ENCODE measurements at places on chromosomes 1 and 21.

- DNase-seq = no peak
These were observed 14.5 kb downstream of the CFAP74 start for GRCh38 chr1:1989102-1989542.

DNA sequence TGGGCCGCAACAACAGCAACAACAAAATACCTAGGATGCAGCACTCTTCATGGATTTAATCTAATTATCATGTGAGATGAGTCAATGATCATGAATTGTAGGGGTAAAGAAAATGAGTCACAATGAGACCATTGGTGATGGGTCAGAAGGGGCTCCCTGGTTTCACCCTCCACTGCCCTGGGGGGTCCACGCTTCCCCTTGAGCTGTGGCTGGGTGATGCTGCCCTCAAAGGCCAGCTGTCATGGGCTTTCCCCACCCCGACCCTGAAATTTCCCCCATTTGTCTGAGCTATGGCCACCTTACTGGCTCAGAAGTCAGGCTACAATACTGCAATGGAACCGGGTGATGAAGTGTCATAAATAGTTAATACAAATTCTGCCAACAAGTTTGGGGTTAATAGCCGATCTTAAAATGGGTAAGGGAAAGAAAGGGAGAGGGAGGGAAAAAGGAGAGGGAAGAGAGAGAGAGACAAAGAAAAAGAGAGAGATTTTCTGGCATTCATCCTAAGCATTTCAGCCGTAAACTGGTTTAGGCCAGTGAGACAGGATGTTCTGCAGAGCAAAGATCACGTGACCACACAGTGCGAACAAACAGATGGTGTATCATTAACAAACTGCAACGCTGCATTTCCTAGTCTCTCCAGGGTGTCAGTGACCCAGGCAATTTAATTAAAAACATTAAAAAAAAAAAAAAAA, 143.4 kb upstream of the ERRFI1 start:
- no peak for DNase-seq

DNA sequence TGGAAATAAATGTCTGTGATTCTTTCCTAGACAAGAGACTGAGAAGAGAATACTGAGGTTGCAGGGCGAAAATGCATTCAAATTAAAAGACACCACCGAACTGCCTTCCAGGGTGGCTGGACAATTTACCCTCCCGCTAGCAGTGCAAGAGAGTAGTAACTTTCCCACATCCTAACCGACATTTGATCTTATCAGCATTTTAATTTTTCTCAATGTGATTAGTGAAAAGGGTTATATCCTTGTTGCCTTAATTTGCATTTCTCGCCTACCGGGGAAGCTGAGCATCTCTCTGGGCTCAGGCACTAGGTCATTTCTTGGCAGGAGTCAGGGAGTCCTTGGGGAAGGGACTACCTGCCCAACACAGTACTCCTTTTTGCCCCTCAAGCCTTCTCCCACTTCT, 2.8 kb downstream of the TNFRSF8 start:
- no peak for DNase-seq

DNA sequence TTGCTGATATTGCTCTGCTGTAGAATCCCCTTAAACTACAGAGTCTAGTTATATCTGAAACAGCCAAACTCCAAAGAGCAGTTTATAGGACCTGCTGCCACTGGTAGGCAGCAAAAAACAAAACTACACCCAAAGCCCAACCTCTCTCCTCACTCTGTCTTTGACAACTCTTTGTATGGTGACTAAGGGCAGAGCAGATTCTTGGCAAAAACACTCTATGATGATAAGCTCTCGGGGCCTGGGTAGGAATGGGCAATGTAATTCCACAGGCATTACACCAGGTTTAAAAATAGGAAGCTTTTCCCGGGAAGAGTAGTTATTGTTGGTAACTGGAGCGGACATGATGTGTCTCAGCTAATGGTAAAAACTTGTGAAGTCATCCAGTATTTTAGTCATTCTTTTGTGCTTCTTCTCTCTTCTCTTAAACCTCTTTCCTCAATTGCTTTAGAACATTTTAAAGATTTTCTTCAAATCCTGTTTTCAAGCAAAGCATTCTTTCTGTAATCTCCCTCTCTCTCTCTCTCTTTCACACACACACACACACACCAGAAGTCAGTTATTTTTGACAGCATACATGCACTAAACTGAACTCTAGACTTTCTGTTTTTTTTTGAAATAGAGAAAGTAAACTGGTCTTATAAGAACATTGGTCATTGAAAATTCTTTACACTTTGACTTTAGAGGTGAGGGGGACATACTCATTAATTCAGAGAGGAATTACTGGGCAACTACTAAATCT, 193.5 kb downstream of the PAPPA2 start:
- no peak for DNase-seq

DNA sequence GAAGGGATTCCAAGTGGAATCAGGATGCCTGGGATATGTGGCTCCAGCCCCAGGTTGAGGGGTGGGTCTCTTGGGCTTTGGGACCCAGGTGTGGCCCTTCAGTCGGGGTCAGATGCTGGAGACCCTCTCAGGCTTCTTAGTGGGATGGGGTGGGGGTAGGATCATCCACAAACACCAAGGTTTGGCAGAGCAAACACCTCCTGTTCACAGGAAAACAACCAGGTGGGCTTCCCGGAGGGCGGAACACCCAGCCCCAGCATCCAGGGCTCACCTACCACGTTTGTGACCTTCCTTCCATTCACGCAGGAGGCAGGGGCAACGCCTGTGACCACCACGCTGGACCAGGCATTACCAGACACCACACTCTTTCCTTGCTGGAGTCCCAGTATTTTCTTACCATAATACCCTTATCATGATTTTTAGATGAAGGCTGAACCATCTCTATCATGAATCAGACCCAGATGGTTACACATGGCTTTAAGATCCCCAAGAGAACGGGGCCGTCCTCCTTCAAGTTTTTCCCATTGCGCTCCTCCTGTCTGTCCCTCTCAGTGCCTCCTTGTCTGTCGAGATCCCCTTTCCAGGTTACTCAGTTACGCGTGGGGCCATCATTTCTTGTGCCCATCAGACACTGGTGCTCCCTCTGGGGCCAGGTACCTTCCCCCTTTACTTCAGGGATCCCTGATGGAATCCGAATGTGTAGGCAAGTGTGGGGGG, 428.2 kb downstream of the NPHP4 start:
- DNase-seq = peak; percentile 74

- no peak for DNase-seq
These were observed 25.7 kb upstream of the KCNK1 start for GRCh38 chr1:233587958-233588799.

DNA sequence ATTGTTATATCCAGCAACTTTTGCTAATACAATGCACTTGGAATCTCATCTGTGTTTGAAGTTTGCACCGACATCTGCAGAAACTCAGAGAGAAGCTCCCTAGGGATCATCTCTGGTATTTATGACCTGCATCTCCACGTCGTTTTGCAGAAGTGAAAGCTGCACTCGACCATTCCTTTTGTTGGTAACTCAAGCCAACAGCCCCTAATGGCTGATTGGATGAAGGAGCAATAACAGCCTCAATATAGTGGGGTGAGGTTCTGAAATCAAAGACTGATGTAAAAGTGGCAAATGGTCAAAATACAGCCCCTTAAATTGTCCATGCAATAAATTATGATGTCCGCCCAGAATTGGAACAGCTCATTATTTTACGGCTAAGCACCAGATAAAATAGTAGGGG, 344.2 kb upstream of the KAZN start:
- DNase-seq = no peak

DNA sequence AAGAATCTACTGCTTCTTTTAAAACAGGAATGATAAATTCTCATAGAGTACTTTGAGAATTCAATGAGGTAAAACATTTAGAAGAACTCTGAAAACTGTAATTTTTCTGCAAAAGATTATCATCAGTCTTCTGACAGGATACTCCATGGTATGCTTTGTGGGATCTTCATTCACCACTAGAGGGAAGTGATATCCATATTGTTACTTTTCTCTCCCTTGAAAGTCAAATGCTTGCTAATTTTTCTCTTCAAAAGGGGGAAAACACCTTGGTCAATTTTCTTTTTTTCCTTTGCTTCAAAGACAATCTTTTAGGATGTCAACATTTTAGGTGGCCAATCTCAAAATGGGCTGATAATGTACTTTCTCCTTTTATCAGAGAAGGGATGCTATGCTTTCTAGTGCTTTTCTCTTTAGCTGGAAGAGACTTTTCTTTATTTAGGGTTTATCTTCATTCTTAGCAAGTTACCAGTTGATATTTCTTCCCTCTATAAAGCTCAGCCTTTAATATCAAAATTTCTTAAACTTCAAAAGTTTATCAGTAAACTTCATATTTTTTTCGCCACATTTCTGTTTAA, 95.5 kb downstream of the NEGR1 start:
- no peak for DNase-seq

- no peak for DNase-seq
These were observed 112.3 kb upstream of the GADD45A start for GRCh38 chr1:67572594-67573221.

GRCh38 chr1:183214021-183214970, 28.2 kb downstream of the LAMC2 start:
- DNase-seq = no peak

DNA sequence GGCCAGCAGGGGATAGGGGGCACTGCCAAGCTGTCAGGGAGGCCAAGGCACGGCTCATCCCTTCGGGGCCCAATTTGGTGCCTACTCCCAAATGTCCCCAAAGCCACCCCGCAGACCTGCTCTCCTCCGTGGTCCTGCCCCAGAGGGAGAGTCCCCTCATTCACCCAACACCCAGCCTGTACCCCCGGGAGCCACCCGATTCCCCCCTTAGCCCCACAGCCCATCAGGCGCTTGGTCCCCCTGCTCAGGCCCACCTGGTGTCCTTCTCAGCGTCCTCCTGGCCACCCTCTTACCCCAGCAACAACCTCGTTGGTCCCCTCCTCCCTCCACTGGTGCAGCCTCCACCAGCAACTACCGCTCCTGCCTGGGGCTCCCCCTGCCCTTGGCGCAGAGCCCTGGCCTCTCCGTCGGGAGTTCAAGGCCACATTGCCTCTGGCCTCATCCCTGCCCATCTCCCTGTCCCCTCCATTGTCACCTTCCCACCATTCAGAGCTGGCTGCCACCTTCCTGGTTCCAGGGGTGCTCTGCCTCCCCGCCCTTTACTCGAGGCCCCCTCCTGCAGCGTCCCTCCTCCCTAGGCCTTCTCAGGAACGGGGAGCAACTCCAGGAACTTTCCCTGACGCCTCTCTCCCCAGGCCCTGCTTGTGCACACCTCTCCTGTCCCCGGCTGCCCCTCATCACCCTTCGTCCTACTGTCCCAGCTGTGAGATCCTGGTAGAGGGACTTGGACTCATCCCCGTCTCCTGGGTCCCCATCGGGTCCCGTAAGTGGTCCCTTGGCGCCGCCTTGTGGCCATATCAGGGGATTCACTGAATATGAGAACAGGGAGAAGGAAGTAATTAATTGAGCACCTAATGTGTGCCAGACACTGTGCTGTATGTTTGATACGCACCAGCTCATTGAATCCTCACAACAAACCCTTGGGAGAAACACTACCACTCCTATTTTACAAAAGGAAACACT, 73.9 kb downstream of the RAP1GAP start:
- no peak for DNase-seq
